Stimulated activated CD8-positive, alpha-beta memory T cell treated with anti-CD3 and anti-CD28 coated beads, Interleukin-4, amount 100 ng/mL, for 4 hours (primary cell): ENCODE measurements at places on chromosomes 12 and 14.

DNA sequence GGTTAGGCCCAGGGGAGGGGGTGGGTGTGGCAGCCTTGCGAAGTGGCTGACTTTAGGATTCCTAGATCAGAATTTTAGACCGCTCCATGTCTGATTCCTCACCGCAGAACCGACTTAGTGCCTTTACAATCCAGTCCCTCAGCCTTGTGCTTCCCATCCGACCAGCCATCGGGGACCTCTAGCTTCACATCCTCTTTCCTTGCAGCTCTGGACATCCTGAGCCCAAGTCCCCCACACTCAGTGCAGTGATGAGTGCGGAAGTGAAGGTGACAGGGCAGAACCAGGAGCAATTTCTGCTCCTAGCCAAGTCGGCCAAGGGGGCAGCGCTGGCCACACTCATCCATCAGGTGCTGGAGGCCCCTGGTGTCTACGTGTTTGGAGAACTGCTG is 557 bp downstream of the COPS7A start:
- DNase-seq: no peak

DNA sequence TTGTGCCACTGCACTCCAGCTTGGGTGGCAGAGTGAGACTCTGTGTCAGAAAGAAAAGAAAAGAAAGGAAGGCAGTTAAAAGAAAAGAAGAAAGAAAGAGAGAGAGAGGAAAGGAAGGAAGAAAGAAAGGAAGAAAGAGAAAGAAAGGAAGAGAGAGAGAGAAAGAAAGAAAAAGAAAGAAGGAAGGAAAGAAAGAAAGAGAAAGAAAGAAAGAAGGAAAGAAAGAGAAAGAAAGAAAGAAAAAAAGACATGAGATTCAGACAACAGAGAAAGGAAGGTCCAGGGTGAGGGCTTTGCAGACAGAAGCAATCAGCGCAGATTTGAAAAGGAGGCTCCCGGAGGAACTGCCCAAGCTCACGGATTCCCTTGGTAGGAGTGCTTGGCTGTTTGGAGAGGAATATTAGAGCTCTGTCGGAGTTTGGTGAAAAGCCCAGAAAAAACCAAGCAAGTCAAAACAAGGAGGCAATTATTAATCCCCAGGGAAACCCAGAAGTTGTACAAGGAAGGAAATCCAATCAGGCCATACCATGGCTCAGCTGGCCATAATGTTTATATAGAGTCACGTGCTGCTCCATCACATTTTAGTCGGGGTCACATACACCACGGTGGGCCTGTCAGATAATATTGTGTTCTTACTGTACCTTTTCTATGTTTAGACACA is 11.6 kb upstream of the CCDC85C start:
- no peak for DNase-seq

DNA sequence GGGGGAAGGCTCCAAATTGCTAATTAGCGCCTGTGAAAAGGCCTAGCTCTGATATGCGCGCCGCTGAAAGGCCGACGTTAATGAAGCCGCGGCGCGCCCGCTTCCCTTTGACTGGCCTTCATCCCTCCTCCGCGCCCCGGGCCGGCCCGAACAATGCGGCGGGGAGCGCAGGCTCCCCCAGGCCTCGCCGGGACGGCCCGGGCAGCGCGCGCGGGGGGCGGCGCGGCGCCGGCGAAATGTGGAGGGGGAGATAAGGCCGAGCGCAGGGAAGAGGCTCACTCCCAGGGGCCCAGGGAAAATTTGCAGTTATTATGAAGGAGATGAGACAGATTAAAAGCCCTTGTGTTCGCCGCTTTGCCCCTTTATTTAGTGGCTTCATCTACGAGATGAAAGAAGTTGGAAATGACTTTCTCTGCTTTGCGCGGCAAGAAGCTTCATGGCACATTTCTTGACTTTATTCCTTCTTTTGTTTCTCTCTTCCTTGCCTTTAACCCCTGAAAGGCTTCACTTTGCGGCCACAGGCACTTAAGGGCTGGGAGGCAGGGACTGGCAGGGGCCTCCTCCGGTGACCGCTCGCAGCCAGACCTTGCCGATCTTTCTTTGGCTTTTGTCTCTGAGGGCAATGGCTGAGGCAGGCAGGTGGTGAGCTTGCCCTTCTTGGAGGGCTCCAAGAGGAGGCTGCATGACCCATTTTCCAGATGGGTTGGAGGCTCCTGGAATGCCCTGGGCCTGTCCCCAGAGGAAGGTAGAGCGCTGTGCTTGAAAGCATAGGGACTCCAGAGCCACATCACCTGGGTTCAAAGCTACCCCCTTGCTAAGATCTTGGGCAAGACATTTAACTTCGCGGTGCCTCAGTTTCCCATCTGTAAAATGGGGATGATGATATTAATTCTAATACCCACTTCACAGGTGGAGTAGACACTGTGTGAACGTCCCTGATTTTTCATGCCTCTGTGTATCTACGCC is 12.7 kb upstream of the GPATCH2L start:
- no peak for DNase-seq

- no peak for DNase-seq
These were observed 109.0 kb upstream of the SLC16A7 start for GRCh38 chr12:59486827-59487226.

GRCh38 chr12:53756300-53757100 is 4.7 kb upstream of the CISTR start:
- no peak for DNase-seq

- DNase-seq: no peak
These were observed 249.1 kb downstream of the LRIG3 start for GRCh38 chr12:58671196-58671595.

DNA sequence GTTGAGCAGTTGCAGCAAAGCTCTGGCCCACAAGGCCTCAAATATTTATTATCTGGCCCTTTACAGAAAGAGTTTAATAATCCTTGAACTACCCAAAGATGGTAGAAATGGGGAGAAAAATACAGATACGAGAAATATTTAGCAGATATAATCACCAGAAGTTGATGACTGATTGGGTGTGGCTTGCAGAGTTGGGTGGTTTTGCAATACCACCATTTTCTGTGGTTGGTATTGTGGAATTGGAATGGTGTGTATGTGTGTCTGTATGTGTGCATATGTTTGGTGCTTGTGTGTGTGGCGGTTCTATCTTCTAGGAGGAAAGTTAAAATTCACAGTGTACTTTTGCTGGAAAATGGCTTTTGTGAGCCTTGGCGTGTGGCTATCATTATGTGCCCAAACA is 85.4 kb upstream of the MANSC4 start:
- DNase-seq: no peak

GRCh38 chr14:56487090-56487667 is 92.4 kb upstream of the TMEM260 start:
- DNase-seq: no peak
